ENCODE measurements at places on chromosomes 16 and 17.

DNA sequence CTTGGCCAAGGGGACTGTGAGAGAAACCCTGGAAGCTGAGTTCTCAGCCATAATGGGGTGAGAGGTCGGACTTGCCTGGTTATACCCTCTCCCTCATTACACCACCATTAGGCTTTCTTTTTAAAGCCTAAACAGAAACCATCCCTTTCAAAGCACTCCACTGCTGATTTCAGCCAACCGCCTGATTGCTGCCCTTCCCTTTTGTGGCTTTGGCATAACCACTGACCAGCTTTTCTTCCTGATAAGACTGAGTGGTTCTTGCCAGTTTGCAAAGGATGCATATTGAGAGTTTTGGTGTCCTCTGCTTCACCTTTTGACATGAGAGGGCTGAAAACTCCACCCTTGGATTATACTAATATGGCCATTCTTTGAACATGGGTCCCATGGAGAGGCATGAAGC, 308.2 kb upstream of the GOT2 start:
- DNase-seq, result no peak

DNA sequence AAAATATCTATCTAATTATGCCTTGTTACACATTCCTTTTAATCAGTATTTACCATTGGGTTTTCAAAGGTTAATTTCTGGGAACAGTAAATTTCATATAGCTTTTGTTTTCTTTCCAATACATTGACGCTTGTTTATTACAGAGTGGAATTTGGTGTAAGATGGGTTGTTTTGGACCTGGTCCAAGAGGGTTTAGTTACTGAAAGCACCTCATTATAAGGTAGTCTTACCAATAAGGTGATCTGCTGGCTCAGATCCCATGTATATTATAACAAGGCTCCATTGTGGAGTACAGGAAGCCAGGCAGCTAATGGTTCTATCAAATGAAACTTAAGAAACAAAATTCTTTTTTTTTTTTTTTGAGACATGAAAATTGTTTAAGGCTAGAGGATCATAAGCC, 87.3 kb upstream of the NACA2 start:
- no peak for DNase-seq

DNA sequence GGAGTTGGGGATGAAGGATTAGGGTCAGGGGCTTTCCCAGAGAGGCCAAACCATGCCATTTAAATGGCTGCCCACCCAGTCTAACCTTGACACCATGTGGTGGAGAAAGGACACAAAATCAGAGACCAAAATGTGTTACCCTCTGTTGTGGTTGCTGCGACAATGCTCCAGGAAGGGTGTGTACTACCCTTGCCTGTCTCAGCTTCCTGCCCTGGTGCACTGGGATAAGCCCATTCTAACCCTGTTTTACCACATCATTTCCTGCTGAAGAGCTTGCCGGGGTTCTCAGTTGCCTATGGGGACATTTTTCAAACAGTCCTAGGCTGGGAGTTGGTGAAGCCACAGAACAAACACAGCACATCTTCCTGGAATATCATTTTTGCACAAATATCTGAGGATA, 4.9 kb downstream of the OR4D1 start:
- DNase-seq, result no peak

GRCh38 chr17:2595716-2596115, 2.3 kb downstream of the PAFAH1B1 start:
- no peak for DNase-seq

DNA sequence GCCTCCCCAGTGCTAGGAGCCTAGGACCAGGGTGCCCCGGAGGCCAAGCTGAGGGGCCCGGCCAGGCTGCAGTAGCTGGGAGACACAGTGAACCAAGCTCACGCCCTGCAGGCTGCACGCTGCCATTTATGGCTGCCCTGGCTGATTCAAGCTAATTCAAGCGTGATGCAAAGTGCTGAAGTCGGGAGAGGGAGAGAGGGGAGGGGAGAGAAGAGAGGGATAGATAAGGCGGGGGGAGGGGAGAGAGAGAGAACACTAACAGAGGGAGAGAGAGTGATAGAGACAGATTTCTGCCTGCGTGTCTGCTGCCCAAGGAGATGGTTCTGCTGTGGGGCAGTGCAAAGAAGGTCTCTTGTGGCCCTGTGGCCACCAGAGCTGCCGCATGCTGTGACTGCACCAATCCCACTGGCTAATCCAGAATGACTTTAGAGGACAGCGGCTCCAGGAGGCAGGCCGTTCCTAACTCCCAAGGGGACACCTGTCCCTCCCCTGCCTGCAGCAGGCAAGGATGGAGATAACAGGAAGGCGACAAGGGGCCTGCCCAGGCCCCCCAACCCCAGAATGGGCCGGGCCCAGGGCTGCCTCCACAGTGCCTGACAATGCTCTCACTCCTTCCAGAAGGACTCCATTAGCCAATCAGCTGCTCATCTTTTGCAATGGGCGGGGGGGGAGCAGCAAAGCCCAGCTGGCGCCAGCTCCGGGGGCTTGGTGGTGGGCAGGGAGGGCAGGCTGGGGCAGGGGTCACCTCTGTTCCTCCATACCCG, 12.9 kb downstream of the MXRA7 start:
- no peak for DNase-seq

GRCh38 chr16:81128726-81129524, 32.7 kb upstream of the GCSH start:
- no peak for DNase-seq

DNA sequence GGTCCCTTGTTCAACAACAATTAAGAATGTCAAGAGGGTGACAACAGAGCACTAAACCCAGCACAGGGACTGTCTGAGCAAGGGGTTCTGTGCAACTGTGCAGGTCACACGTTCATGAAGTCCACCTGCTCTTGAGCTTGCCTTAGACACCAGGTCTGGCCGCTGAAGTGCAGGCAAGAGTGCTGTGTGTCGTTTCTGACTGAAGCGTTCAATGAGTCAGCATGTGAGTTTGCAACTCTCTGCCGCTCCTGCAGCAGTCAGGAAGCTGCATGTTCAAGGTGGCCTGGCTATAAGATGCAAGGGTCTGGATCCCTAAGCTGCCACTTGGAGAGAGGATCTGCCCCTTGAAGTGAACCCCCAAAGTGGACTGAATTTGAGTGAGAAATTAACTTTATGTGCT, 332.7 kb upstream of the HSBP1 start:
- no peak for DNase-seq

DNA sequence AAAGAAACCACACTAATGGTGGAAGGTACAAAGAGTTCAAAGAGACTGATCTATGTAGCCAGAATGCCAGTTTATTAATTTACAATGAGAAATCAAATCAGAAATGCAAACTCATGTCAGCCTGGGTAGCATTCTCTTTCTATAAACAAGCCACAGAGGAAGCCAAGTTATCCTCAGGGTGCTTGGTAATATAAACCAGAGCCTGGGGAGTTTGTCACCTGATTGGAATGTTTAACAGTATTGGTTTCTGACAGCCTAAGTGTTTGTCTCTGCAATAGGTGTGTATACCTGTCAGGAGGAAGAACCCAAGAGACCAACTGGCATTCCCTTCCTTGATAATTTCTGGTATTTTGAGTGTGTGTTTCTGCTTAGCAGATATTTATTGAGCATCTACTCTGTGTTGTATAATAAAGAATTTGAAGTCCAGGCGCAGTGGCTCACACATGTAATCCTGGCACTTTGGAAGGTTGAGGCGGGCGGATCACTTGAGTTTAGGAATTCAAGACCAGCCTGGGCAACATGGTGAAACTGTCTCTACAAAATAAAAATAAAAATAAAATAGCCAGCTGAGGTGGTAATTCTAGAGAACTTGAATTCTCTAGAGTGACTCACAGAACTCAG, 3.1 kb upstream of the C17orf58 start:
- DNase-seq, result no peak

GRCh38 chr17:61405686-61406536, 6.3 kb downstream of the TBX2 start:
- DNase-seq, result no peak

GRCh38 chr16:77540646-77541045, 105.8 kb upstream of the ADAMTS18 start:
- peak; percentile 57 for DNase-seq

DNA sequence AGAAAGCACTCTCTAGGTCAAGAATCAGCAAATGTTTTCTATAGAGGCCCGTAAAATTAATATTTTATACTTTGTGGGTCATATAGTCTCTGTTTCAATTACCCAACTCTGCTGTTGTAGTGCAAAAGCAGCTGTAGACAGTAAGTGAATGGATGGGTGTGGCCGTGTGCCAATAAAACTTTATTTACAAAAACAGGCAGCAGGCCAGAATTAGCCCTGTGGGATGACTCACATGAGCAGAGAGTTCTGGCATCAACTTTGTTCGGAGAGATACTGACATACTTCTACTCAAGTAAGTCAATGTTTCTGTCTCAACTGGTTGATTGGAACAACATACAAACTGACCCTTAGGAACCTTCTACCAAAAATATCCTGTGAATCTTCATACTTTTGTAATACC, 616.2 kb downstream of the MAF start:
- DNase-seq, result no peak

DNA sequence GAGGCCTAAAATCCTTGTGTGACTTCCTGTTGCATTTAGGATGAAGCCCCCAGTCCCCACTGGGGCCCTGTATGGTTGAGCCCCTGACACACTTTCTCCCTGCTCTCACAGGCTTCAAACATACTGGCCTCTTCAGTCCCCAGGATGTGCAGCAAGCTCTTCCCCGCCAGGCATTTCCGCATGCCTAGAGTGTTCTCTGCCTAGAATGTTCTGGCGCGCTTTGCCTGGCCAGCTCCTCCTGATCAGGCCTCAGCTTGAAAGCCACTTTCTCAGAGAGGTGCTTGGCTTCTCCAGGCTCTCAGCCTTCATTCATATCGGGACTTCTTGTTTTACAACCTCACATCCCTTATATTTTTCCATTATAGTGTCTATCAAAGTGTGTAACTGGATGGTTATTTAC, 123.7 kb downstream of the SPACA3 start:
- no peak for DNase-seq

DNA sequence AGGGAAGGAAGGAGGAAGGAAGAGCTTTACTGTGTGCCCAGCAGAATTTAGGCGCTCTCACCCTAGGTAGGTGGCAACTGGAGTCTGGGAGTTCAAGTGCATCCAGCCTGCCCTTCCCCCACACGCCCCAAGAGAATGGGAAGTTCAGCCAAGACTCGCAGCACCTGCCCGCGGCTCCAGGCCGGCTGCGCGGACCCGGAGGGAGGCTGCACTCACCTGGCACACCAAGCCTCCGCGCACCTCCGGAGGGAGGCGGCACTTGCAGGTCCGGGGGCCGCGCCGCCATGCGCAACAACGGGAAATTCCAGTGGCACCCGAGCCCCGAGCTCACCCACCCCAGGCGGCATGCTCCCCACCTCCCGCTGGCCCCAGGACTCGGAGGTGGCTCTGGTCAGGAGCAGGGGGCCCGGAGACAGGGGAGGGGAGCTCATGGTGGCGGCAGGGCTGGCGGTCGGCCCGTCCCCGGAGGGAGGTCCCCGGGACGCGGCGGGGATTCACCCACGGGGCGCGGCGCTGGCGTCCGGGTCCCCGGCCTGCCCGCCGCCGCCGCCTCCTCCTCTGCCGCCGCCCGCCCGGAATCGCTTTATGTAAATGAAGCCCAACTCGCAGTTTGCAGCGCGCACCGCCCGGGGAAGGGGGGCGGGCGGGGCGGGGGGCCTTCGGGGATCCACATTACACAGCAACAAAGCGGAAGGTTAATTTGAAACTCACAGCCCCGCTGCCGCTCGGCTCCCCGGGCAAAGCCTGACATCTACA, at the start of gene ZFHX3:
Gene ZFHX3 (minus strand): TSS at position 593 of the 756 bp plus-strand sequence. CDS start 87,983 bp downstream, outside the sequence.
- DNase-seq, result peak; percentile 65

DNA sequence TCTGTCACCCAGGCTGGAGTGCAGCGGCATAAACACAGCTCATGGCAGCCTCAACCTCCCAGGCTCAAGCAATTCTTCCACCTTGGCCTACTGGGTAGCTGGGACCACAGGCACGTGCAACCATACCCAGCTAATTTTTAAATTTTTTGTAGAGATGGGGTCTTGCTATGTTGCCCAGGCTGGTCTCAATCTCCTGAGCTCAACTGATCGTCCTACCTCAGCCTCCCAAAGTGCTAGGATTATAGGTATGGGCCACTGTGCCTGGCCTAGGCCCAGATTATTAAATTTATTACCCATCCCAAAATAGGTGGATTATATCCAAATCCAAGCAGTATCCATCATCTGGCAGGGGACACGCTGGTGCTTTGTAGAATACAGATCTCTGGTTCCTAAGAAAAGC, 53.8 kb downstream of the METTL16 start:
- DNase-seq, result no peak

GRCh38 chr17:65627891-65628643, 66.6 kb upstream of the AXIN2 start:
- no peak for DNase-seq

GRCh38 chr17:31250229-31250628, 46.8 kb downstream of the OMG start:
- DNase-seq, result no peak

GRCh38 chr17:42225646-42226045, 31.4 kb upstream of the GHDC start:
- no peak for DNase-seq

DNA sequence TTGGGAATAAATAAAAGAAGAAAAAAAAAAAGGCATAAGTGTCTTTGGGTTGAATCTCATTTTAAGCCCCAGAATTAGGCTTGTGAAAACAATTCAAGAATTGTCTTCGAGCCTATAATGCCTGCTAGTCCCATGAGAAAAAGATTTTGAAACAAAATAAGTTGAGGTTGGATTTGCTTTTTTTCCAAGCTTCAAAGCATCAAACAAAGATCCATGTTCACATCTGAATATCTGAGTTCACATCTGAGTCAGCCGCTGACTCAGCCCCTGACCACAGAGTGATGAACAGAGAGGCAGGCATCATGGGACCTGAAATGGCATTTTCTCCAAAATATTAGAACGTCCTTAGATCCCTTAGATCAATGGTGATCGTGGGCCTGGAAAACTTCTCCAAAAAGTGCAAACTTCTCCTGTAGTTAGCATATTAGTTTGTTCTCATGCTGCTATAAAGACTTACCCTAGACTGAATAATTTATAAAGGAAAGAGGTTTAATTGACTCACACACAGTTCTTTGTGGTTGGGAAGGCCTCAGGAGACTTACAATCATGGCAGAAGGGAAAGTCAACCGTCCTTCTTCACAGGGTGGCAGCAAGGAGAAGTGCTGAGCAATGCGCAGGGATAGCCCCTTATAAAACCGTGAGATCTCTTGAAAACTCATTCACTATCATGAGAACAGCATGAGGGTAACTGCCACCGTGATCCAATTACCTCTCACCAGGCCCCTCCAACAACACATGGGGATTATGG, 294.6 kb upstream of the HSBP1 start:
- no peak for DNase-seq
